Panc1 (cell line): ENCODE measurements at places on chromosomes 11 and 22. TPM values are rescaled to one million over a fixed set of nuclear protein-coding genes. Genes with fewer than 3 reads are reported as not detected.

Gene MMP27
- not detected for total RNA-seq

Gene FAM168A
- 62.8 TPM for total RNA-seq

Gene RAG2
- total RNA-seq: 0.10 TPM

DNA sequence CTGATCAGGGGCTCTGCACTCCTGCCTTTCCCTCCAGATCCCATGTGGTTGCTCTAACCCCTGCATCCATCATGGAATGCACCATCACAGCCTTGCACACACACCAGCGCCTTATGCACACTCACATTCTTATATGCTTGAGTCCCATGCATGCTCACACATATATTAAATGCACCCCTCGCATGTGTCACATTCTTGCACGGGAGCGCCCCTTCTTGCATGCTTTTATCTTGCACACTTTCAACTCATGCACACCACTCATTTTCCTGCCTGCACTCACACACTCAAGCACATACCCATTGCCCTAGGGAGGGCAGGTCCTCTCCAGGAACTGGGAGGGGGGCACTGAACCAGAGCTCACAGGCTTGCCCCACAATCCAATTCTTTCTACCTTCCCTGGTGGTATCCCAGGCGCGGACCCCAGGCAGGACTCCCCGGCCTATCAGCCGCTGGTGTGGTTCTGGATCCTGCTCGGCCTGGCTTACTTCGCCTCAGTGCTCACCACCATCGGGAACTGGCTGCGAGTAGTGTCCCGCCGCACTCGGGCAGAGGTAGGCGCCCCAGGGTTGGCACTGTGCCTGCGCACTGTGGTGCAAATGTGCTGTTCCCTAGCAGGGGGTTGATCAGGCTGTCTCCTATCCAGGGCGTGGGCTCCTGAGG lies 2.3 kb upstream of the CATSPERZ start:
- DNase-seq: no peak

GRCh38 chr11:64384981-64385944 lies 26.3 kb downstream of the RPS6KA4 start:
- DNase-seq: no peak

DNA sequence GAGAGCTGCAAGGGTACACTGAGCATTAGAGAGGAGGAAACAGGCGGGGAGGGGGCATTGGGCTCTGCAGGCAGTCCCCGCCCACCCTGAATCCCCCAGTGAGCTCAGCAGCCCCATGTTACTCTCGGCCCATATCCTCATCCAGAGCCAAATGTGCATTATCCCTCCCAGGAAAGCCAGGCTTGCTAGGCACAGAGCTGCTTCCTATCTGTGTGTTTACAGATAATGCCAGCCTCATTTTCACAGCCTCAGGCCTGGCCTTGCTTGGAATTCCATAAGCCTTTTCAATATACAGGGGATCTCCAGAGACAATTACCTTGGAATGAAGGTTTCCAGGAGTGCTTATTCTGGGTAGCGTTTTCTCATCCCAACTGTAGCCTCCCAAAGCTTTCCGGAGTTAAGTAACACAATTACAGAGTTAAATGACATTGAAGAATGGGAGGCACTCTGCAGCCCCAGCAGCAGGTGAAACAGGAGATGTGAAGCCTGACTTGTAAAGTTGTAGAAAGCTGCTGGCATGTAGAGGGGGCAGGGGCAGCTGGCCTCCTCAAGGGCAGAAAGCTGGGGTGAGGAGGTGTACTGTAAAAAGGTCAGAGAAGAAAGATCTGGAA lies 91.5 kb upstream of the TBCEL start:
- no peak for DNase-seq

GRCh38 chr11:46369458-46370152 lies 11.9 kb upstream of the MDK start:
- no peak for DNase-seq

- DNase-seq: no peak
These were observed 77.1 kb upstream of the GNAZ start for GRCh38 chr22:22993184-22993583.

- no peak for DNase-seq
These were observed 32.9 kb downstream of the GALNT18 start for GRCh38 chr11:11588891-11589290.

DNA sequence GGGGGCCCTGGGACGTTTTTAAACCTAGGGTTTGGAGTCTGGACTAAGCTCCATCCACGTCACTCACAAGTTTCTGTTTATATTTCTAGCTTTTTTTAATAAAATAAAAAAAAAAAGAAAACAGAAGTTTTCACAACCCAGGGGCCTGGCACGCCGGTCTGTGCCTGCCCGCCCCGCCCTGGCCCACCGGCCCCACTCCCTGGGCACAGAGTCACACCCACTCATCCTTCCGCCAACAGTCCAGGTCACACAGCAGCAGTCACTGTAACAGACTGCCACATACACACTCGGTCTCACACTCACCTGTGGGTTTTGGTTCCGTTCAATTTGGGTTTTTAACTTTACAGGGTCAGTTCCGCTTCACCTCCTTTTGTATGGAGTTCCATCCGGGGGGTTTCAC lies 5.3 kb upstream of the ACR start:
- no peak for DNase-seq

DNA sequence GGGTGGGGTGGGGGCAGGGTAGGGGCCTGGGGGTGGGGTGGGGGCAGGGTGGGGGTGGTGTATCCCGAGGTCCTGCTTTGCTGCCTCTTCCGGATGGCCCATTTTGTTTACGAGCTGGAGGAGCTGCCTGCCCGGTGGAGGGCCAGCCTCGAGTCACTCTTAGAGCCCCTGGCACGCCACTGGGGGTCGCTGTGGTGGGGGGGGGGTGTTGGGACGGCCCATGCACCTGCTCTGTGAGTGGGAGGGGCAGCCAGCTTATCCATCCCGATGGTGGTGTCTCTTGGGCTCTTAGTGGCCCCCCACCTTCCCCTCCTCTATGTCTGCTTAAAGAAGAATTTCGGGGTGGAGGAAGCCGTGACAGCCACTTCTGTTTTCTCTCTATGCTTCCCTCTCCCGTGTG lies 24.6 kb downstream of the MRGPRD start:
- no peak for DNase-seq

GRCh38 chr11:47130543-47130942 lies 46.1 kb downstream of the ARFGAP2 start:
- no peak for DNase-seq

GRCh38 chr11:63369971-63370588 lies 495 bp downstream of the SLC22A9 start:
- no peak for DNase-seq

- DNase-seq: no peak
These were observed 89.4 kb downstream of the PACS1 start for GRCh38 chr11:66159324-66159984.

DNA sequence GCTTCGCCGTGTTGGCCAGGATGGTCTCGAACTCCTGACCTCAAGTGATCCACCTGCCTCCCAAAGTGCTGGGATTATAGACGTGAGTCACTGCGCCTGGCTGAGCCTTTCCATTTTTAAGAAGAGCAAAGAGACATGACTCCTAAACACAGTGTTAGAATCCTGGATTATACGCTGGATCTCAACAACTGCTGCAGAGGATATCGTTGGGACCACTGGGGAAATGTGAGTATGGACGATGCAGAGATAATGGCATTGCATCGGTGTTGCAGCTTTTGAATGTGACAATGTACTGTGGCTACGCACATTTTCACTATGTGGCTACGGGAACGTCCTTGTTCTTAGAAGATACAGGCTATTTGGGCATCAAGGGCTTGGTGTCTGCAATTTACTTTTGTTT lies 6.2 kb downstream of the MRGPRF start:
- DNase-seq: no peak

GRCh38 chr22:19094393-19094997 lies 27.7 kb downstream of the DGCR2 start:
- DNase-seq: no peak

DNA sequence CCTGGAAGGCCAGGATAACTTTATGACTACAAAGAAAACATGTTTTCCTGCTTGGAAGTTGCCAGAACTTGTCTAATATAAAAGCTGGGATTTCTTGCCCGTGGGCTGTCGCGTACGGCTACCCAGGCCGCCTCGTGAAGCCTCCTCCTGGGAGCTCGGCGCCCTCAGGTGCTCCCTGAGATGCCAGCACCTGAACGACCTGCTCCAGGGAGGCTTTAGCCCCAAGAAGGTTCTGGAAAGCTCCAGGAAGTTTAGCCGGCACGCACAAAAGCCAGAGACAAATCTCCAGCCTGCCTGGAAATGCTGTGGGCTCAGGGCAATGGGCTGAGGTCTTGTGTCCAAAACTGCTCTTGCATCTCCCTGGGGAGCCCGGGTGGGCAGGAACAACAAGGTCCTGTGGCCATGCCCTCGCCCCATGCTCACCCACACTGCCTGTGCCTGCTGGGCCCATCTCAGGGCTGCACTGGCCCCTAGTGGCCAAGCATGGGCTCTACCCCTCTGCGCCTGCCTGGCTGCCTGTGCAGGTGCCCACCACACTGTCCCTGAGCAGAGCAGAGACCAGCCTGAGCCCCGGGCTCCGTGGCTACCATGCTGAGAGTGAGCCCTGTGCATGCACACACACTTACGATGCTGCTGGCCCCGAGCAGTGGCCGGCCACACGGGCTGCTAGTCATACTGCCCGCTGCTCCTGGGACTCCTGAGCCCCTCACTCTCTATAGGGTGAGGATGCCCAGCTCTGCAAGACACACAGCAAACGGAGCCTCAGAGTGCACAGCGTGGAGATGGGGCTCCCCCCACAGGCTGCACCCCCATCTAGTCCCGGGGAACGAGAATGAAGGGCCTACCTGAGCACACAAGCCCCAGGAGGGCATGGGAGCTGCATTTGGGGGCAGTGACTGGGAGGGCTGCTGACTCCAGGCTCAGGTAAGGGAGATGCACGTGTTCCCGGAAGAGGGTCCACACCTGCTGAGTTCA lies 4.9 kb upstream of the CELSR1 start:
- no peak for DNase-seq

DNA sequence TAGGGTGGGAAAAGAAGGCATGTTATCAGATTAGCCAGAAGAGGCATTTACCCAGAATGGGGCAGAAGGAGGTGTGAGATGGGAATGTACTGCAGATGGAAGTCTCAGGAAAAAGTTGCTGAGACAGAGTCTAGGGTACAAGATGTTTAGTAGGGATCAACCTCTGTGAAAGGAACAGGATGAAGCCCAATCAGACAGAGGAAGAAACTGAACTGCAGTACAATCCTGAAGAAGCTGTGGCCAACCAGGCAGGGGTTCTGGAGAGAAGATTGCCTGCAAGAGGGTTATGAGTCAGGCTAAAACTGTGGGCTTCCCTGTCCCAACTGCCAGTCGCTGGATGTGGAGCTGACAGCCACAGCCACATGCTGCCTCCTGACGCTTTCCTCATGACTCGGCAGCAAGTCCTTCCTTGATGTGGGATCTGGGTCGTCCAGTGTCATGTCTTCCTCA lies 64.0 kb downstream of the CWC15 start:
- no peak for DNase-seq

- no peak for DNase-seq
These were observed 16.9 kb upstream of the ARHGAP42 start for GRCh38 chr11:100670140-100670539.
